ENCODE measurements at places on chromosomes 16 and 17. TPM values are rescaled to one million over a fixed set of nuclear protein-coding genes. Genes with fewer than 3 reads are reported as not detected.

Gene ELAC2
- 76.7 TPM for total RNA-seq

Gene VKORC1
- total RNA-seq = 68.1 TPM

- peak; percentile 73 for DNase-seq
These were observed 13.5 kb upstream of the CBX8 start for GRCh38 chr17:79810130-79811010.

- no peak for DNase-seq
These were observed 44.7 kb downstream of the RPH3AL start for GRCh38 chr17:307741-308507.

- DNase-seq = no peak
These were observed 9.2 kb downstream of the HSBP1 start for GRCh38 chr16:83817022-83817421.

DNA sequence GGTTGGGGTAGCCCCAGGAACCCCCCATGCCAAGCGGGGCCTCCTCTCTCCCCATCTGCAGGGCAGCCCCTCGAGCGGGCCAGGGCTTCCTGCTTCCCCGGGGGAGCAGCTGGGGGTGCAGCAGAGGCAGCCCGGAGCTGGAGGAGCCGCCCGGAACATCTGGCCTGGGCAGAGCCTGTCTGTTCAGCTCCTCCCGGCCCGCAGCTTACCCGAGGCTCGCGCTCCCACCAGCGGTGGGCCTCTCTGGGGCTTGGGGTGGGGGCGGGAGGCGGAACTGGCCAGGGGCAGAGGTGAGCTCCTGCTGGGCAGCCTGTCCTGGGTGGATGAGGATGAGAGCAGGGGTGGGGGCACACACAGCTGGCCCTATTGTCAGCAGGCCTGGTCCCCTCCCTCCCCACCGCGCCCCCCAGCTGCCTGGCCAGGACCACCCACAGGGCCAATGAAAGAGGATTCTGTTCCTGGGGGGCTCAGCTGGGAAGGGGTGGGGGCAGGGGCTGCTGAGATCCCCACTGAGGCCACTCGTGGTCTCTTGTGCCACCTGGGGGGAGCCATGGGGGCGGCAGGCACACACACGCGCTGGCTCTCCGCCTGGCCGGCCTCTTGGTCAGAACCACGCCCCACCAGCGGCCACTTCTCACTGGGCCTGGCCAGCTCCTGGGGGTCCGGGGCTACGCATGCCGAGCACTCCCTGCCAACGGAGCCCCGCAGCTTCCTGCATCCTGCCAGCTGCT, 34.7 kb downstream of the BAHCC1 start:
- peak; percentile 60 for DNase-seq

GRCh38 chr17:76278952-76279741, 14.0 kb downstream of the UBALD2 start:
- DNase-seq = peak; percentile 86
